Common myeloid progenitor, CD34-positive (primary cell): ENCODE measurements at places on chromosomes 6 and 20.

GRCh38 chr6:13554929-13555333, 19.5 kb upstream of the SIRT5 start:
- DNase-seq = no peak
- H3K27ac ChIP-seq = no peak overlapping the region
- H3K27me3 ChIP-seq = no peaks in the 10 kb centered on the region
- no peak overlapping the region for H3K4me3 ChIP-seq
- no peaks in the 10 kb centered on the region for H3K36me3 ChIP-seq
- H3K4me1 ChIP-seq = no peaks in the 10 kb centered on the region

- DNase-seq = no peak
- no peak overlapping the region for H3K4me3 ChIP-seq
- H3K36me3 ChIP-seq = no peaks in the 10 kb centered on the region
- no peaks in the 10 kb centered on the region for H3K27me3 ChIP-seq
Measured at GRCh38 chr6:2460216-2460745, 214.9 kb upstream of the GMDS start.

DNA sequence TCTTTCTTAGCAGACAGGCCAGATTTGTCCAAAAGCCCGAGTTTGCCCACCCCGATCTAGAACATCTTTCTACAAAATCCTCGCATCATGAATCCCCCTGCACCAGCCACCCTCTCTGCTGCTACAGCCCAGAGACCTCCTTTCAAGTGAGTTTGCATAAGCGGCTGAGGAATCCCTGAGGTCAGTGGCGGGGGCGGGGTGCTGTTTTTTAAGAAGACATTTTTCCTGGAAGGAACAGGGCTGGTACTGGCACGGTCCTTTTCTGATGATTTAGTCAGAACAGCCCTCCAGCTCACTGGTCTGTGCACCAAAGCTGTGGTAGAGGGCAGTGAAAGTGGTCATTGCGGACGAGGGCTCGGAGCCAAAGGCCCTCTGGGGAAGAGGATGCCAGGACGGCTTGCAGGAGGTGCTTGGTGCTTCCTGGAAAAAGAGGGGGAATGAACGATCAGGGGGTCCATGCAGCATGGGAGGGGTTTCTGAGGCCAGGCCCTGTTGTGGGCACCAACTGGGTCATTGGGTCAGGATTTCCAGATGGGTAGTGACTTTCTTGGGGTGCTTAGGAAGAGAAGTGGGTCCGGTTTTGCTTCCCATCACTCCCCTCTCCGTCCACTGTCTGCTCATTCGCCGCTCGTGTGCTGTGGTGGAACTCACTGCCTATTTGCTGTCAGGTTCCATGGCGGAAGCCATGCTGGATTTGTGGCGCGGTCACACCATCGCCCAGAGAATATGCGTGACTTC, 50.4 kb downstream of the GNAS-AS1 start:
- no peaks in the 10 kb centered on the region for H3K4me1 ChIP-seq
- H3K4me3 ChIP-seq = no peak overlapping the region
- H3K36me3 ChIP-seq = no peaks in the 10 kb centered on the region

GRCh38 chr6:72216222-72217068, 330.1 kb downstream of the RIMS1 start:
- H3K27ac ChIP-seq = no peak overlapping the region
- no peak overlapping the region for H3K4me3 ChIP-seq
- H3K27me3 ChIP-seq = no peaks in the 10 kb centered on the region
- H3K36me3 ChIP-seq = no peaks in the 10 kb centered on the region
- H3K4me1 ChIP-seq = no peaks in the 10 kb centered on the region

DNA sequence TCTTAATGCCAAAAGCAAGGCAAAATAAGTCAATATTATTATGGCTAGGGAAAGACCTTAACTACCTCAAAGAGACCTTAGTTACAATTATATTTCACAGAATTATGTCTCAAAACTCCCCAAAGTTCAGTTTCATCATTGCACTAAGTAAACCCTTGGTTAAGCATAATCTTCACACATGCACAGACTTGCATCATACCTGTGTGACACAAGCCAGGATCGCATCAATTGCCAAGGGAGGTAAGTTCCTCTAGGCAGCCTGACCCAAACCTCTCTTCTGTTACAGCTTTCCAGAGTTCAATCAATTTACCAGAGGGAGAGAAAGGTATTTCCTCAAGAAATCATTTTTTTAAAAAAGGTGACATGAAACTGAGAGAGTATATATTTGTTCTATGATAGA, 31.9 kb upstream of the PRSS35 start:
- H3K4me3 ChIP-seq = no peak overlapping the region
- no peaks in the 10 kb centered on the region for H3K4me1 ChIP-seq
- H3K27ac ChIP-seq = no peak overlapping the region
- no peaks in the 10 kb centered on the region for H3K36me3 ChIP-seq
- no peaks in the 10 kb centered on the region for H3K27me3 ChIP-seq

- no peak overlapping the region for H3K27ac ChIP-seq
- H3K36me3 ChIP-seq = no peaks in the 10 kb centered on the region
- peaks cover 6% of the 10 kb centered on the region for H3K4me1 ChIP-seq
- no peak for DNase-seq
- H3K4me3 ChIP-seq = no peak overlapping the region
- H3K27me3 ChIP-seq = no peaks in the 10 kb centered on the region
Measured at GRCh38 chr6:110556317-110557110, 80.1 kb upstream of the SLC22A16 start.

GRCh38 chr6:106556368-106556960, 72.8 kb downstream of the RTN4IP1 start:
- H3K27ac ChIP-seq = no peak overlapping the region
- H3K4me1 ChIP-seq = peaks cover 5% of the 10 kb centered on the region
- peak; percentile 52 for DNase-seq

GRCh38 chr6:123962508-123962907, 158.8 kb downstream of the NKAIN2 start:
- peak; percentile 61 for DNase-seq
- H3K27me3 ChIP-seq = no peaks in the 10 kb centered on the region
- H3K4me1 ChIP-seq = peaks cover 9% of the 10 kb centered on the region
- H3K4me3 ChIP-seq = no peak overlapping the region
- no peaks in the 10 kb centered on the region for H3K36me3 ChIP-seq
- H3K27ac ChIP-seq = no peak overlapping the region

DNA sequence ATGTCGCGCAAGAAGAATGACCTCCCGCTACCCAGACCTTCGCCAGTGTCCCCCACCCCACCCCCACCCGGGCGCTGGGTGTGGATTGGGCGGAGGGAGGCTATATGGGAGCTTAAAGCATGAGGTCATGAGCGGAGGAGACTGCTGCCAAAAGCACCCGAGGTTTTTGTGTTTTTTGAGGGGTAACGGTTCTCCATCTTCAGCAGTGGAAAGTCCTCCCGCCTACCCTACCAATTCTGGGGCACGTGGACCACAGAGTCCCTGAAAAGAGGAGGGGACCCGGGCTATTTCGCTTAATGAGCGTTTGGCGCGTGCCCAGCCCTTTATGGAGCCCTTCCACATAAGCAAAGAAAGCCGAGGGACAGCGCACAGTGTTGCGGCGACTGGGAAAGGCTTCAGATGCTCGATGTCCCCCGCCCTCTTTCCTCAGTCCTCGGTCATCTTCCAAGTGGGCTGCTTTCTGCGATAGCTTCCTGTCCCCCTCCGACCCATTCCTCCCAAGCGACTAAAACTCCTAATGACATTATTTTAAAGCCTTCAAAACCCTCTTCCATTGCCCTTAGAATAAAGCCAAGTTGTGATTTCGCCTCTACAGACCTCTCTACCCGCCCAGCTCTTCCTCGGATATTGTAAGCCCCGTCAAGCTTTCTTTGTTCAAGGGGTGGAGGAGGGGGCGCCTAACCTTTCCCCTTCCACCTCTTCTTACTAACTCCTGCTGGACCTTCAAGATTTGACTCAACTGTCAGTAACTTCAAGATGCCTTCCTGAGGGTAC, 2.1 kb upstream of the TRERF1 start:
- peak overlapping the region; percentile 96 for H3K4me3 ChIP-seq
- peak; percentile 50 for DNase-seq
- H3K27me3 ChIP-seq = no peaks in the 10 kb centered on the region
- no peaks in the 10 kb centered on the region for H3K36me3 ChIP-seq
- no peak overlapping the region for H3K27ac ChIP-seq

- no peaks in the 10 kb centered on the region for H3K27me3 ChIP-seq
- DNase-seq = no peak
- H3K4me1 ChIP-seq = no peaks in the 10 kb centered on the region
- peaks cover 39% of the 10 kb centered on the region for H3K36me3 ChIP-seq
- H3K27ac ChIP-seq = no peak overlapping the region
Measured at GRCh38 chr6:116737004-116737403, 28.5 kb downstream of the FAM162B start.

GRCh38 chr6:25898289-25898977, 24.4 kb upstream of the SLC17A3 start:
- no peak overlapping the region for H3K27ac ChIP-seq
- peak; percentile 8 for DNase-seq
- no peaks in the 10 kb centered on the region for H3K4me1 ChIP-seq
- no peaks in the 10 kb centered on the region for H3K27me3 ChIP-seq
- no peaks in the 10 kb centered on the region for H3K36me3 ChIP-seq

DNA sequence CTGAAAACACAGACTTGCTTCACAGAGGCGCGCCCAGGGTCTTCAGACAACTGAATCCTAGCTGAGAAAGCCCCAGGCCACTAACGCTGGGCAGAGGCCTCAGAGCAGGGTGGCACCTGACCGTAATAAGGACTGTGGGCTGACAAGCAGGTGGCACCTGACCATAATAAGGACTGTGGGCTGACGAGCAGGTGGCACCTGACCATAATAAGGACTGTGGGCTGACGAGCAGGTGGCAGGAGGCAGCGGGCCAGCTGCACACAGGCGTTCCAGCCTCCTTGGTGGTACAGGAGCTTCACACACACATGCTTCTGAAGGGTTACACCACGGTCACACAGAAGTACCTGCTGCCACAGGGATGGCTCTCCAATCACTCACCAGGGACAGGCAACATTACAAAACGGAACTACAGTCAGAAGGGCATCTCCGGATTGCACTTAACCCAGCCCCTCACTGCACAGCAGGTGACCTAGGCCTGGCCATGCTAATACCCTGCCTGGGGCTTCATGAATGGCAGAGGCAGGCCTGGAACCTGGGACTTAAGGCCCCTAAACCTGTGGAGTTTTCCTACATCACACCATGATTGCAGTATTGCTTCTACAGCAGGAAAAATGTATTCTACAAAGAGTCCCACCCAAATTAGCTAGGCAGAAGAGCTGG, 50.8 kb downstream of the PSMG4 start:
- H3K27me3 ChIP-seq = no peaks in the 10 kb centered on the region
- no peak for DNase-seq
- H3K27ac ChIP-seq = no peak overlapping the region
- no peaks in the 10 kb centered on the region for H3K36me3 ChIP-seq
- H3K4me3 ChIP-seq = no peak overlapping the region
- no peaks in the 10 kb centered on the region for H3K4me1 ChIP-seq

DNA sequence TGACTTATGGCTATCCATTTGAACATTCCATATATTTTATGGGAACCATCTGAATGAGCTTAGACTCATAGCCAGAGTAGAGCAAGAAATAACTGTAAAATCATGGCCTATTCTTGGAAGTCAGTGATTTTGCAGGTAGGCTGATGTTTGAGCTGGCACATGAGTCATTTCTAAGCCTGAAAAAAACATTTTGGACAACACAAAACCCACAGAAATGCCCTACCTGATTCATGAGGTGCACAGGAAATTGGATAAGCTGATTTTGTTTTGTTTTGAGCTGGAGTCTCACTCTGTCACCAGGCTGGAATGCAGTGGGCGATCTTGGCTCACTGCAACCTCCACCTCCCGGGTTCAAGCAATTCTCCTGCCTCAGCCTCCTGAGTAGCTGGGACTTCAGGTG, 443.0 kb downstream of the PKHD1 start:
- H3K4me1 ChIP-seq = no peaks in the 10 kb centered on the region
- H3K36me3 ChIP-seq = no peaks in the 10 kb centered on the region
- no peak overlapping the region for H3K4me3 ChIP-seq
- H3K27ac ChIP-seq = no peak overlapping the region
- H3K27me3 ChIP-seq = no peaks in the 10 kb centered on the region
- DNase-seq = no peak

GRCh38 chr20:63441136-63442099, 31.0 kb downstream of the KCNQ2 start:
- peaks cover 40% of the 10 kb centered on the region for H3K4me1 ChIP-seq
- DNase-seq = peak; percentile 83
- no peak overlapping the region for H3K27ac ChIP-seq
- no peaks in the 10 kb centered on the region for H3K36me3 ChIP-seq
- no peaks in the 10 kb centered on the region for H3K27me3 ChIP-seq
- H3K4me3 ChIP-seq = no peak overlapping the region

- no peaks in the 10 kb centered on the region for H3K4me1 ChIP-seq
- H3K27me3 ChIP-seq = no peaks in the 10 kb centered on the region
- H3K27ac ChIP-seq = no peak overlapping the region
- H3K36me3 ChIP-seq = no peaks in the 10 kb centered on the region
- H3K4me3 ChIP-seq = no peak overlapping the region
Measured at GRCh38 chr20:9884666-9885065, 45.8 kb upstream of the PAK5 start.

GRCh38 chr6:30424549-30424948, 64.8 kb upstream of the HLA-E start:
- no peaks in the 10 kb centered on the region for H3K4me1 ChIP-seq
- no peak overlapping the region for H3K4me3 ChIP-seq
- H3K27me3 ChIP-seq = peaks cover 4% of the 10 kb centered on the region
- DNase-seq = no peak
- no peak overlapping the region for H3K27ac ChIP-seq

- no peaks in the 10 kb centered on the region for H3K27me3 ChIP-seq
- DNase-seq = no peak
- no peaks in the 10 kb centered on the region for H3K4me1 ChIP-seq
- H3K27ac ChIP-seq = no peak overlapping the region
Measured at GRCh38 chr6:56518995-56519767, 123.5 kb downstream of the DST start.

DNA sequence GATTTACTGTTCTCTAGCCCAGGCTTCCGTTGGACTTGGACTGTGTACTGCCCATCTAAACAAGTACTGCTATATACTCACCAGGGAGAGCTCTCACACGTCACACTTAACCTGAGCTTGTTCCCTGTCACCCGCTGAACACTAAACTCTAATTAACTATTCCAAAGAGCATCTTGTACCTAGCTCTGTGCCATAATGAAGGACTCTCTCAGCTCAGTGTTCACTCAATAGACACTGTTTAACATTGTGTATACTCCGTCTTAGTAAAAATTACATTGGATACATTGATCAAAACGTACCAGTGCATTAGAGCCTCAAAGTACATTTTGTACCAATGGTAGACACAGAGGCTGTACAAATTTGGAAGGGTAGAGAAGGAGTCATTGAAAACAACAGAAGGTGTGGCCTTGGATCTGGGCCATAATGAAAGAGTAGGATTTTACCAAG, 55.4 kb upstream of the EPHA7 start:
- no peak overlapping the region for H3K27ac ChIP-seq
- no peaks in the 10 kb centered on the region for H3K4me1 ChIP-seq
- no peak for DNase-seq

- DNase-seq = peak; percentile 92
Measured at GRCh38 chr20:1537731-1538058, 19.8 kb downstream of the SIRPD start.

GRCh38 chr6:41306187-41306854, 19.8 kb upstream of the TREM1 start:
- no peaks in the 10 kb centered on the region for H3K27me3 ChIP-seq

DNA sequence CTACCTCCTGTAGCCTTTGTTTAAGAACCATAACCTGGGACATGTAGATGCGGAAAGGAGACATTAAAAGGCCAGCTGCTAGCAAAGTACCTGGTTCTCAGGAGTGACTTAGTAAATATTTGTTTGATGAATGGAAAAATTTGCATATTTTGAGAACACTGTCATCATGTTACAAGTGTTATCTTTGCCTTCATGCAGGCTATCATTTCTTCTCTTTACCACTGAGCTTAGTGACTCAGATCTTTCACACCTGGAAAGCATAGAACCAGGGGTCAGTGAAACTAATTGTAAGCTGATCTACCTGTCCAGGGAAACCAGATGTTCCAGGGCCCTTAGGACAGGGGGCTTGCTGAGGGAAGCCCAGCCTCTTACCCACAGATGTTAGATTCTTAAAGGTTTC, 5.4 kb downstream of the ZFP57 start:
- no peak for DNase-seq
- H3K27ac ChIP-seq = no peak overlapping the region
- H3K4me3 ChIP-seq = no peak overlapping the region
- peaks cover 10% of the 10 kb centered on the region for H3K36me3 ChIP-seq
